Inflammatory macrophage treated with lipopolysaccharide for 4 hours (primary cell): ENCODE measurements at places on chromosomes 2 and 18.

DNA sequence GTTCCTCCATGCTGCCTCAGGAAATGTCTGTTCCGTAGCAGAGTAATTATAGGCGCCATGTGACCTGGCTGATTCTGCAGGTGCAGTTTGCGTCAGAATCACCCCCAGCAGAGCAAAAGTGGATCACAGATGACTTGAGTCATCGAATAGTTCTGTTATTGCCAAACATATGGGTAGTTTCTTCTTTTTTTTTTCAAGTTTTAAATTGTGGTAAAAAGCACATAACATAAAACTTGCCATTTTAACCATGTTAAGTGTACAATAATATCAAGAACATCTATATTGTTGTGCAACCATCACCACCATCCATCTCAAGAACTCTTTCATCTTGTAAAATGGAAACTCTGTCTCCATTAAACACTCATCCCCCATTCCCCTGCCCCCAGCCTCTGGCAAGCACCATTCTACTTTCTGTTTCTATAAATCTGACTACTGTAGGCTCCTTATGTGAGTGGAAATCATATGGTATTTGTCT lies 177.7 kb upstream of the TWIST2 start:
- DNase-seq, result peak; percentile 3

- no peak for DNase-seq
Measured at GRCh38 chr2:160649698-160650097, 156.1 kb upstream of the RBMS1 start.

DNA sequence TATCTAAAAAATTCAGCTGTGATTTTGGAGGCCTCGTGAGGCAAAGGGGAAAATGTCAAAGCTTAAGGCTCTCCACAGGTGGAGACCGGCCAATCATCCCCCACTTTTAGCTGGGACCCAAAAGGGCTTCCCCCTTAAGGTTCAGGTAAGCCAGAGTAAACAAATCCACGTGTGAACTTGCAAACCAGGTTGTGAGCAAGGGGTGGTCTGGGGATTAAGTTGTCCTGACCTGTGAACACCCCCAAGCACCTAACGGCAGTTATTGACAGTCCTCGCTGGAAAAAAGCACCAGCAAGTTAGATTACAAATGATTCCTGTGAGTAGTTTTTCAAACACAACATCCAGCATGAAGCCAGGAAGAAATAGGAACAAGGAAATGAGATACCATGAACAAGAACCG lies 42.9 kb downstream of the MYO7B start:
- DNase-seq, result no peak

DNA sequence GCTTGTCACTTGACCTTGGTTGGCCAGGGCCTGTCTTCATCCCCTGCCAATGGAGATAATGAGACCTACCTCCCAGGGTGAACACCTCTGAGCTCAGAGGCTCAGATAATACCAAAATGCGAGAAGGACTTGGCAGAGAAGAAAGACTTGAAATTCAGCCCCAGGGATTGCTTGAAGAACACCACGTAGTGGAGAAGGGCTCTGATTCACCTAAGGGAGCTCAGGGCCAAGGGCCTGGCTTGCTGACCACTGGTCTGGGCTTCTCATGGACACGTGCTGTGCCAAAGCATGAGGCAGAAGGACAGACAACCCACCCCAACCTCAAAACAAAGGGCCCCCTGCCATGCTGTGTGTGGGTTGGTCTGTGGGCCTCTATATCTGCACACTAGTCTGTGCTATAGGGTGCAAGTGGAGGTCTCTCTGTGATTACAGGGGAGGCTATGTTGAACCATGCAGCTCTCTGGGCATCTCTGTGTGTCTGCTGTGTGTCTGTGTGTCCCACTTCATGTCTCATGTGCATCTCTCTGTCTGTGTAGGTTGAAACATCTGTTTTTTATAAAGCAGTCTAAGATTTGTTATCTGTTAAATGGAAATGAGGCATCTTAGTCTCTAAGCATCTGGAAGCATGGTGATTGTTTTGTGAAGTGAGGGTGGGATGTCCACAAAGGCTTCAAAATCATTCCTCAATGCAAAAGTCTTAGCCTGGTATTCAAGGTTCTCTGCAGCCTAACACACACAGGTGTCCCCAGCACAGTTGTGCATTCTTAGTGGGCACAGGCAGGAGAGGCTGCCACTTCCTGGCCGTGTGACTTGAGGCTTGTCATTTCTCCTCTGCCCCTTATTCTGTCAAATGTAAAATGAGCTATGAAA lies 61.0 kb upstream of the EPAS1 start:
- DNase-seq, result no peak

GRCh38 chr2:146252119-146252518 lies 1592.7 kb upstream of the ACVR2A start:
- DNase-seq, result no peak

DNA sequence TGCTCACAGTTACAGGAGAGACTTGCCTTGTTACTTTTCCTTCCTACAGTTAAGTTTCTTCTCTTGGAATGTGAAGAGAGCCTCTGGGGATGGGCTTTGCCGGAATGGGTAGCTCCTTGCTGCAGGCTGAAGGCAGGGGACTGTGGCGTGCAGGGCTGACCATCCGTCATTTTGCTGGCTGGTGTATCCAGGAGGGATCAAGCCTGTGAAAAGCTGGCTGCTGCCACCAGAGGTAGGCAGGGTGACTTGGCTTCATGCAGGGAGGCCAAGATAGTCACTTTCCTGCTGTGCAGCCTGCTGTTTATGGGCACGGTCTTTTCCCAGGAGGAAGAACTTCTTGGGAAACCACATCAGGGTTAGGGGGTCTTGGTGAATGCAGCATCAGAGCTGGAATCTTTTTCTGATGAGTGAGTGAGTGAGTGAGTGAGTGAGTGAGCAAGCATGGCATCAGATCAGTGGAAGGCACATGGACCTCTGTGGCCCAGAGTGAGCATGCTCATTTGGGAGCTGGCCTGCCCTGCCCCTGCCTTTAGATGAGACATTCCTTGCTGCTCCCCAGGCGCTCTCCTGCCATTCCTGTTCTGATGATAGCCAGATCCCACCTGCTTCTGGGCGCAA lies 33.0 kb downstream of the FHOD3 start:
- DNase-seq, result no peak

GRCh38 chr2:112342067-112342550 lies 66.7 kb downstream of the ZC3H6 start:
- DNase-seq, result no peak

GRCh38 chr18:74146756-74147155 lies 878 bp downstream of the FBXO15 start:
- DNase-seq, result no peak

- DNase-seq, result no peak
Measured at GRCh38 chr2:8389431-8390108, 292.3 kb upstream of the ID2 start.

- DNase-seq, result no peak
Measured at GRCh38 chr2:120522151-120522751, 176.3 kb downstream of the INHBB start.

DNA sequence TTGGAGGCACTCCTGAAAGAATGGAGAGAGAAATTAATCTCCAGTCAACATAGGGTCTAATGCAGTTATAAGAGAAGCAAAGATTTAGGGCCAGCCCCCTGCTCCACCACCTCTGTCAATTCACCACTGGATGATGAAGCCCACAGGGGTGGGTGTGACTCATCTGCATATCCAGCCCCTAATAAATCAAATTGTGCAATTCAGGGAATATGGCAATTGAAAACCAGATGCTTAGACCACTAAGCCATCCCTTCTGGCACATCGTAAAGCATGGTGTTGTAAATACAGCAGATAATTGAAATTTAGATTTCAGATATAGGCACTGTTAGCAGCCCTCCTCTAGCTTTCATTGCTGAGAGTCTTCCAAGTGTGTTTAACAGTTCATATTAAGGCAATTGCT lies 541.4 kb downstream of the PARD3B start:
- DNase-seq, result no peak

DNA sequence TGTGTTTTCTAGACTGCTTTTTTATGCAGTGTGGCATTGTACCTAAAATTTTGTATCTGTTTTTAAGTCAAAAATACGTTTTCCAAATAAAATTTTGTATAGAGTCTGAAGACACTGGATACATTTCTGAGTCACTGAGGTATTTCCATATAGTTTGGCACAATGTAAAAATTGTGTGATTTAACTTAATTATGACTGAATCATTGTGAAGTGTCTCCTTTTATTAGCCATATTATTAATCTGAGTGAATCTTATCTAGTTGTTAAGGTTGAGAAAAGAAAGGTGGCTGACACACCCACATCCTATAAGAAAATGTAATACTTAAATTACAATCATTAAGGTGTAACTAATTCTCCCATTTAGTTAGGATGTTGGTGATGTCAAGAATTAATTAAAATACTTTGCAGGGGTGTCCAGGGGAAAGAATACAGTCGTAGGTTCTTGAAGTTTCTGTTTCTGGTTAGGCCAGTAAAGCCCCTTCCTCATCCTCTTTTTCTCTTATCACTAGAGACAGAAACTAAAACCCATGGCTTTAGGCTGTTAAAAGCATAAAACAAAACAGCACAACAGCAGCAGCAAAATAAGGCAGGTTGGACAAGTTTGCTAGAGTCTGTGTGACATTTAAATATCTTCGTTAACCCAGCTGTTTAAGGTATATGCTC lies 71.6 kb downstream of the UBE2E3 start:
- DNase-seq, result no peak

- DNase-seq, result peak; percentile 86
Measured at GRCh38 chr18:9708057-9708433, at the start of gene RAB31. Gene RAB31 (plus strand): TSS chr18:9708301. CDS start chr18:9708406, 105 bp downstream.

DNA sequence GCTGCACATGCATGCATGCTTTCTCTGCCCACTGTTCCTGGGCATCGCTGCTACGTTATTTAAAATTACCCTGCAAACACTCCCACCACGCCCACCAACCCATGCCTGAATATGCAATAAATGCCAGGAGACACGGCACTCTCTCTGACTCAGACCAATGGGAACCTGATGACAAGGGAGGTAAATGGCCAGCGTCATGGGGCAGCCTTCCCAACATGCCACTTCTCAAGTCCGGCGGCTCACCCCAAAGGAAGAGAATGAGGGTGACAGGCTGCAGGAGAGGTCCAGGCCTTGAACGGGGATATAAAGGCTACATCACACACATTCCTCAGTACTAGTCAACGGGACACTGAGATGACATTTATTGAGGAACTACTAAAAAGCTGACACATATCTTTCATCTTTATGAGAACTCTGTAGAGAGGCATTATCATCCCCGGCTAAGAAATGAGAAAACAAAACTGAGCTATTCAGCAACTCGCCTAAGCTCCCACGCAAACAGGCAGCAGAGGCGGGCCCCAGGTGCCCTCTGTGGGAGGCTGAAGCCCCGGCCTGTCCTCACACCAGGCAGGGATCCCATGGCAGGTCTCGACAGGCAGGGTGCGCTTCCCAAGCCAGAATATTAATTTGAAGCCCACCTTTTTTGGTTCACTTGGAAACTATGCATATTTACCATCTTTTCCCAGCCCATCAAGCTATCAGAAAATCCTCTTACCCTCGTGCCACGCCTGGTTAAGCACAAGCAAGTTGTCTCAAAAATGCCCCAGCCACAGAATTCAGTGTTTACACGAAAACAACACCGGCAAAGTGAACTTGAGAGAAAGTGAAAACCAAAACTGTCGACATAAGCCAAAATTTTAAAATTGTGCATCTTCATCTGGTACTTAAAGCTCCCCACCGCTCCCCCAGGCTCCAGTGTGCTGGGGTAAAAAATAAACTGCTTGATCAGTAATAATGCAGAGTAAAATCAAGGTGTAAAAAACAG lies 166.3 kb downstream of the HDAC4 start:
- peak; percentile 58 for DNase-seq
